ENCODE measurements at places on chromosomes 4 and X.

DNA sequence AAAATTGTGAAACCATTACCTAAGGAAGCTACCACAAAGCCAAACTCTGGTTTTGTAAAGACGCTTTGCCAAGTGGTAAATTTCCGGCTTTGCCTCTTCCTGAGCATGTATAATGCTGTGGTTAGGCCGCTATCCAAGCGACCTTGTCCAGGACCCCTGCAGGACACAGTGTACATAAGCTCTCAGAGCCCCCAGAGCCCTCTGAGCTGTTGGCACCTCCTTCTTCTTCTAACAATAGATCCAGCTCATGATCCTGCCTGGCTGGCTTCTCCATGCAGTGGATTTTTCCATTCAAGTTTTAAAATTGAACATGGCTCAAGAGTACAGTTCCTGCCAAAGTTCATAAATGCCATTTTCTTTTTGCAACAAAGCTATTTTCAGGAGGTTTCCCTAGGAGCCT, 326.7 kb downstream of the MAPK10 start:
- no peak for DNase-seq

DNA sequence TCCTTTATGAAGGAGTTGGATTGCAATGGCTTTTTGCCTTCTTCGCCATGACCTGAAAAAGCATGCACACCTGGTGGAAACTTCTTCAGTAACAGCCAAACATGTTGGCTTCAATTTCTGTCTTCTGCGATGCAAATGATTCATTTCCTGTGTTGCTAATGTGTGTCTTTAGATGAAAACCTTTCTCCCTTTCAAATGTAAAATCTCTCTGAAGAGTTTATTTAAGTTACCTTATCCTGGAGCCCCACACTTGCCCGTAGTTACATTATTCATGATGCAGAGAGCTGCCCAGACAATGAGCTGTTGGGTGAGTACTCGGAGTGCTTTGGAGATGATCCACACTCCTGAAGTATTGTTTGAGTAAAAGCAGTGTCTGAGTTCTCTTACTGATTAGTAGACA, 1100.9 kb downstream of the RPA4 start:
- no peak for DNase-seq

- DNase-seq: no peak
Observed at GRCh38 chrX:153768311-153769157, 4.5 kb downstream of the PLXNB3 start.

GRCh38 chrX:111823703-111824102, 52.3 kb upstream of the TRPC5OS start:
- no peak for DNase-seq

- DNase-seq: no peak
Observed at GRCh38 chr4:336893-337142, 796 bp upstream of the ZNF141 start.

- DNase-seq: no peak
Observed at GRCh38 chr4:147984065-147984777, 252.3 kb downstream of the ARHGAP10 start.

DNA sequence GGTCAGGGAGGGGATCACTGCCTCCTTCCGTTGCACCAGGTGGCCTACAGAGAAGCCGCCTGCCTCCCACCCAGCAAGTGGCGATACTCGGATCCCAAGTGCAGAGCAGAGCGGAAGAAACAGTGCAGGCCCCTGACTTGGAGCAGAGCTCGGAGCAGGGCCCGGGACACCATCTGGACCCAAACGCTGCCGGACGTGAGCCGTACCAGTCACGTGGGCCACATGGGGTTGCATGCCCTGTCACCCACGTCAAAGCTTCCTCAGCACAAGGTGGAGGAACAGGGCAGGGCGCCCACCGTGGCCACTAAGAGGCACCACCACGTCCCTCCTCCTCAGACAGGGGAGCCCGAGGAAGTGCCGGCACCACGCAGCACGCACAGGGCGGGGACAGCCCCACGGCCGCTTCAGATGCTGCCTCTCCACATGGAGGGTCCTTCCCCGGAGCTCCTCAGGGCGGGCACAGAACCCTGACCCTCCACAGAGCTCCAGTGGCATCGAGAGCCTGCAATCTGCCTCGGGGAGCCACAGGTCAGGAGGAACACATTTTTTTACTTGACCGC, 18.7 kb downstream of the ZFYVE28 start:
- no peak for DNase-seq

DNA sequence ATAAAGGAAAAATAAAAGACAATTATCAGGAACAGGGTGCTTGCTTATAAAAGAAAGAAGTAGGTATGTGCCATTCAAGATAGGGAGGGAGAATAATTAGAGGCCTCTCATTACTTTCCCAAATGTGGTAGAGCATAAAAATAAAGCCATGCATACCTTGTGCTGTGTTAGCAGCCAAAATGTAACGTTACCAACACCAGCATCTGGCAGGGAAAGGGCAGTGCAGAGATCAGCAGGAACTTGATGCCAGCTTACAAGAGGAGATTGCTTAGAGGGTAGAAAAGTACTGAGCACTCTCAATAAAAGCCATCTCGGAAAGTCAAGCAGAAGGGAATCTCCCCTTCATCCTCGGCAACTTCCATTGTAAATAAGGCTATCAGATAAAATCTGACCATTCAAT, 195.6 kb downstream of the RASL11B start:
- no peak for DNase-seq

- no peak for DNase-seq
Observed at GRCh38 chr4:97215409-97215941, 927.8 kb downstream of the STPG2 start.

GRCh38 chr4:42711496-42711895, 54.6 kb upstream of the ATP8A1 start:
- no peak for DNase-seq

- no peak for DNase-seq
Observed at GRCh38 chr4:101515099-101515498, 167.8 kb upstream of the PPP3CA start.

All from activated CD8-positive, alpha-beta memory T cell treated with anti-CD3 and anti-CD28 coated beads for 24 hours (primary cell).